ENCODE measurements at places on chromosomes 1 and 21.

- DNase-seq, result no peak
Observed at GRCh38 chr1:230048922-230049321, 18.1 kb upstream of the GALNT2 start.

DNA sequence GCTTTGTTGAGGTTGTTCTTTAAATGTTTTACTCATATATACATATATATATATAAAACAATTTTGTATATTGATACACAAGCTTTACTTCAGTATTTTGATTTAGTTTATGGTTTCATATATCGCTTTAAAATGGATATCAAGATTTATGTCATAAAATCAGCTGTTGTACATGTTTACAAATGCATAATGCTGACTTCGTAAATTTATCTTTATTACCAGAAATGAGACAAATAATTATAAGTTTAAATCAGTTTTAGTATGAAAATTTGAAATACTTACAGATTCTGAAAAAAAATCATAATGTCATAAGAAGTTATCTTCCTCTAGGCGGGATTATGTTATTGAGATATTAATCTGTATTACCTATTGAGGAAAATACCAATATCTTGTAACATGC is 6.9 kb downstream of the STXBP3 start:
- DNase-seq, result no peak

- DNase-seq, result no peak
Observed at GRCh38 chr1:75188892-75189291, 54.7 kb downstream of the LHX8 start.

DNA sequence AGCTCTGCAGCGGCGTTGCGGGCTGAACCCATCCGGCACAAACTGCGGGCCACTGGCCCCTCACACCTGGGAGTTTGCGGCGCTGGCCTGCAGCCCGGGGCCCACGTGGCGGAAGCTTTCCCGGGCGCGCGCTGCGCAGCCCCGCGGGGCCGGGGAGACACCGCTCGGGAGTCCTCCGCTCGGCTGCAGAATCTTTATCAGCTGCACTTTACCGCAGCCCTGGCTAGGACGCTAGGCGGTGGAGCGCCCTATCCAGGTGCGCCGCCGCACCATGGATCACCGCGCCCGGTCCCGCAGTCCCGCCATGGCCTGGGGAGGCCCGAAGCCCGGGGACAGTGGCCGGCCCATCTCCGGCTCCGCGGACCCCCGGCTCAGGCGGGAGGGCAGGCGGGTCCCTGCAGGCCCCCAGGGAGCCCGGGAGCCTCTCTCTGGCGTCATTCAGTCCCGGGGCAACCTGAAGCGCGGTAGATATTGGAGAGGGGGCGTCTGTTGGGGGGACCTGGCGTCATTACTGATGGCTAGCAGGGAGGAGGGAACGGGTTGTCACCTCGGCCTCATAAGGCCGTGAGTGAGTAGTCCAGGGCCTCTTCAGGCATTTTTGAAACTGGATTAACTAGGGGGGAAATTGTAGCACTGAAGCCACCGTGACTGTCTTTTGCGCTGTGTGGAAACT is 5.7 kb upstream of the OLIG2 start:
- no peak for DNase-seq

GRCh38 chr1:205588636-205589035 is 43.2 kb downstream of the ELK4 start:
- no peak for DNase-seq

Measured in CD4-positive, alpha-beta T cell treated with Interleukin-4 for 4 hours (primary cell).